Umbilical cord (tissue), 2 donors: ENCODE measurements at places on chromosomes 1 and 21.

DNA sequence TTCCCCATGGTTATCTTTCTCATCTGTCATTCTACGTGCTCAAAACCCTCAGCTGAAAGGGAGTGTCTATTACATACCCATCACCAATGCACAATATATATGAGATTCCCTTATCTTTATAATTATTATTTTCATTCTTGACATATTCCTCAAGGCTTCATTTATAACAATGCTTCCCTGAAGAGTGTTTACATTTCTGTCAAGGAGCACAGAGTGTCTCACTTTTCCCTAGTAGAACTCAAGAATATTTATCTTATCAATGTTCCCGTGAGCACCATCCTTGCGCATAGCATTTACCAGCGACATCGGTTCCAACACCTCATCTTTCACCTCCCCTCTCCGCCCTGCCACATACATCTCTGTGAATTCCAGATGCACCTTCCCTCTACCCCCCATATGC lies 250.6 kb downstream of the PLA2G4A start:
- DNase-seq: no peak

DNA sequence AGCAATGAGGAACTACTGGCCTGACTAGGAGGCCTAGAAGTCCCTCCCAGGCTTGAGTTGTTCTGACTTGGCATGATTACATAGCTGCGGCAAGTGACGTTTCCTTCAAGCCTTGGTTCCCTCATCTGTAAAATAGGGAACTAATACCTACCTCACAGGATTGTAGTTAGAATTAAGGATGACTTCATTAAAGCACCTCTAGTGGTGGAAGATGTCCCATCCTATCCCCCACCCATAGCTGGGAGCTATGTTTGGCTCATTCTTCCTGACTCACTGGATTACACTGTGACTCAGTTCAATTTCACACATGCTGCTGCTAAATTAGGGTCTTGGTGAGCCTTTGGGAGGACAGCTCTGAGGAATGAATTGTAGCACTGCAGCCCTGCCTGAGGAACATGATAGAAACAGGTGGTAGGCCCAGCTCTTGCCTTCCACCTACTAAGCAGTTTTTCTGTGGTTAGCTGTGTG lies 6.0 kb upstream of the SHISA4 start:
- DNase-seq: no peak

DNA sequence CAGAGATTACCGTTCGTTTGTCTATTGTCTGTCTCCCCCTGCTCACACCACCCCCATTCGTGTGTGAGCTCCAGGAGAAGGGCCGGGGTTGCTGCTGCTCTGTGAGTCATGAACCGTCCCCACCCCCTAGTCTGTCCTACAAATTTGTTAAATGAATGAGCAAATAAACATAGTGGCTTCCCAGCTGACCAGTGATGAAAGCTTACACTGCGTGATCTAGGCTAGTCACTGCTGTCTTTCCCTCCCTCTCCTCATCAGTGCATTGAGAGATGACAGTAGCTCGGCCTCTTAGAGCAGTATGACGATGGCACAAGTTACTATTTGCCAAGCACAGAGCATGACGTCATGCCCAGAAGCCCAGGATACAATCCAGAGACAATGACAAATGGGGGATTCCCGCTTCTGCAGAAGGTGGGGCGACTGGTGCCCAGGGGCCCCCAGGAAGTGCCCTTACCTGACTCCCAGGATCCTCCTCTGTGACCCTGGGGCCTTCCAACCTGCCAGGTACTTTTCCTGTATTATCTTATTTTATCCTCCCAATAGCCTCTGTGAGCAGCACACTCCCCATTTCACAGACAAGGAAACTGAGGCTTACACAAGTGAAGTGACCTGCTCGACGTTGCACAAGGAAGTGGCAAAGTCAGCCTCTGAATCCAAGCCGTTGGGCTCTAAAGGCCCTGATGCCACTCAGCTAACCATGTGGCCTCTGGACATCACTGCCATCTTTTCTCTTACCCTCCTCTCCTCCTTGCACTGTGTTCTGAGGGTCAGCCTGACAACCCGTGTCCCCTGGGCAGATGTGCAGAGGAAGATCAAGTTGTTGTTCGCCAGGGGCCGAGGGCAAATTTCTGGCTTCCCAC lies 8.6 kb upstream of the EPHA2 start:
- DNase-seq: no peak

DNA sequence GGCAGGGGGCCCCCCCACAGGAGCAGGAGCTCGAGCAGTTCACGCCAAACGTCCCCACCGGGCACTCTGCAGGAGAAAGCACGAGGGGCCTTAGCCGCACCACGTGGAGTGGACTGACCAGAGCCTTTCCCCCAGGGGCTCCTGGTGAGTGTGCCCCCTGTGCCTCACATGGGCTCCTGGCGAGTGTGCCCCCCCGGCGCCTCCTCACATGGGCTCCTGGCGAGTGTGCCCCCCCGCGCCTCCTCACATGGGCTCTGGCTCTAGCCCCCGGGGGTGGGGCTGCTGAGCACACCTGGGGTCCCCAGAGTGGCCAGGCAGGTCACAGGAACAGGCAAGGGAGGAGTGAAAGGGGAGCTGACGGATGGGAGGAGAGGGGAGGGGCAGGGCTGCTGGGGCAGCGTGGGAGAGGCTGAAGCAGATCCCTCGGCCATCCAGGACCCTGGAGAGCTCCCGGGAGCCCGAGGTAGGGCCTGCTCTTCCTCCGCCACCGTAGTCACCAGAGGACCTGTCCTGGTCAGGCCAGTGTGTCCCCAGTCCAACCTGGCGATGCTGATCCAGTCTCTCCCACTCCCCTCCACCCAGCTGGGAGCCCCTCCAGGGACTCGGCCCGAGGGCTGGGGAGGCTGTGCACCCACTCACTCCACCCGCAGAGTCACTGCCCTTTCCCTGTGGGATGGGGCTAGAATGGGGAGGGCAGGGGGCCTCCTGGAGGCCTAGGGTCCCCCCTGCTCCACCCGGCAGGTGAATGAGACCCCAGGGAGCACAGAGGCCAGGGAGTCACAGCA lies 47.6 kb downstream of the ARHGEF16 start:
- peak; percentile 65 for DNase-seq

GRCh38 chr1:11693024-11693590 lies 1.6 kb downstream of the DRAXIN start:
- no peak for DNase-seq

DNA sequence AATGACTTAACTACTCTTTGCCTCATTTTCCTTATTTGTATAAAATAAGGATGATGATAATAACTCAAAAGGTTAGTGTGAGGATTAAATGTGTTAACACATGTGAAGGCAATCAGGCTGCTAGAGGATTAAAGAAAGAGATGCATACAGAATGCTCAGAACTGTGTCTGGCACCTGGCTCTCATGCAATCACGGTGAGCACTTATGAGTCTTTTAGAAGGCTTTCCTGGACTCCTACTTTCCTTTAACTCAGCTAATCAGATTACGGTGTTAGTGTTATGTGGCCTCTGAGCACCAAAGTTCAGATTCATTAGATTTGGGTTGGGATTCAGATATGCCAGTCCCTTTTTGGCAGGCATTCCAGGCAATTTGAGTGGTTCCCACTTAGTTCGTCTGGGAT lies 311.6 kb upstream of the USP24 start:
- no peak for DNase-seq

DNA sequence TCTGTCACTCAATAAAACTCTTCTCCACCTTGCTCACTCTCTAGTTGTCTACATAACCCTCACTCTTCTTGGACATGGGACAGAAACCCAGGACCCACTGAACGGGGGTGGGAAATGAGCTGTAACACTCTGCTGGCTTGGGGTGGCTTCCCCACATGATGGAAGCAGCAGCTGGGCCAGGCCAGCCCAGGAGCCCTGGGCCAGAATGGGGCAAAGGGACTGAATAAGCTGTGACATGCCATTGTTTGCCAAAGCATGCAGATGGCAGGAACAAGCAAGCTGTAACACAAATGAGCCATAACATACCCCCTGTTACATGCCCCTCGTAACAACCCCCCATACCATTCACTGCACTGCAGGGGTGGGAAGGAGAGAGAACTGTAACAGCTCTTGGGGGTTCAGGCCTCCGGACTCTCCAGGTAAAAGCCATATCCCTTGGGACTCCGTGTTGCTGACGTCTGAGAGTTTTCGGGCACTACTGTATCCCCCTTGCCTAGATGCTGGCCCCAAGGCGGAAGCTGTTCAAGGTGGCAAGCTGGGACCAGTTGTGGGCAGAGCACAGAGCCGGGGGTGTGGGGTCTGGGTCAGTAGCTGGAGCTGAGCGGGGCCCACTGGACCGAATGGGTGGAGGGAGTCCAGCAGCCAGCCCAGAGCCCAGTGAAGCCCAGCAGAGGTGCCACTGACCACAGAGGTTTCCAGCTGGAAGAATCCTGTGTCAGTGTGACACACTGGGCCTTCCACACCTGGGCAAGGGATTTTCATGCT lies 56.1 kb upstream of the DMRTB1 start:
- DNase-seq: no peak

DNA sequence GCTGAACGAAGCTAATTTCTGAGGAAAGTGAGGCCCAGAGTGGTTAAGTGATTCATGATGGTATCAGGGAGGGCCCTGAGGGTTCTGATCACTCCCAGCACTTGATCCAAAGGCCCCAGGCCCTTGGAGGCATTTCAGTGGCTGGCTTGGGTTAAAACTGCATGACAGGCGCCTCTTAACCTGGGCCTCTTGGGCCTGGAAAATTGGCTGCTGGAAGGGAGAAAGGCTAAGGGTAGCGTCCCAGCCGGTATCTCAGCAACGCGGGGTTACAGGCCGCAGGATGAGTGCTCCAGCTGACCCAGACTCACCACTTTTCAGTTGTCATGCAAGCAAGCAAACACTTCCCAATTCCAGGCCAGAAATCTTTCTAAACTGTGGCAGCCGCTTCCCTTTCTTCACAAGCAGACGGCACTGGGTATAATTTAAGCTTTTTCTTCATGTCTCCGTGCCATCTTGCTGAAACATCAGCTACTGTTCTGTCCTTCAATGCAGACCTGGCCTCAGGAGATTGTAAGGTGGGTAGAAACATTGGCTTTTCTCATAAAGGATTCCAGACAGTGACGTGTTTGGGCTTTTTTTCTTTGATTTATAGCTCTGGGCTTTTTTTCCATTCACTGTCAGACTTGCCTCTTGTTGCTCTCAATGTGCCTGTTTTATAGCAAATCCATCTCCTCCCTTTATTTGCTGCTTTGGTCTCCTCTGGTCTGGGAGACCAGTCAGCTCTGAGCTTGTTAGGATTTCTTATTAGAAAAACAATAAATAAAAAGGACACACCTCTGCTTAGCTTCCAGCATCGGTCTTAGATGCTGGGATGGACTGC lies 229.1 kb downstream of the KCNJ6 start:
- DNase-seq: peak; percentile 65
